ENCODE measurements at places on chromosomes 6 and 20.

DNA sequence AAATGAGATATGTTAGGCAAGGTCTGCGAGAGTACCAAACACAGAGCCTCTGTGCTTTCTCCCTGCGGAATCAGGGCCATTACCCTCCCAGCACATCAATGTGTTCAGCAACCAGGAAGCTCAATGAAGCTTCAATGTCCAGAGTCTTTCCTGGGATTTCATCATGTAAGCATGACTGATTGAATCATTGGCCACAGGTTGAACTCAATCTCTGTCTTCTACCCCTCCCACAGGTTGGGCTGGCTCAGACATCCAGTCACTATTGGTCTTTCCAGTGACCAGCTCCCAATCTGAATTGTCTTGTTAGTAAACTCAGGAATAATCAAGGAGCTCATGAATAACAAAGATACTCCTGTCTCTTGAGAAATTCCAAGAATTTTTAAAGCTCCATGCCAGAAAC lies 2.7 kb upstream of the DTD1 start:
- DNase-seq, result peak; percentile 59

GRCh38 chr20:44642203-44643153 lies 9.0 kb downstream of the ADA start:
- DNase-seq, result peak; percentile 96

GRCh38 chr6:46452312-46452917 lies 38.8 kb downstream of the RCAN2 start:
- DNase-seq, result peak; percentile 8

GRCh38 chr20:58998656-58999055 lies 8.4 kb downstream of the CTSZ start:
- no peak for DNase-seq

- DNase-seq, result no peak
These were observed 3.2 kb upstream of the ABT1 start for GRCh38 chr6:26593278-26594130.

GRCh38 chr6:130240232-130240631 lies 17.5 kb upstream of the SAMD3 start:
- peak; percentile 85 for DNase-seq

DNA sequence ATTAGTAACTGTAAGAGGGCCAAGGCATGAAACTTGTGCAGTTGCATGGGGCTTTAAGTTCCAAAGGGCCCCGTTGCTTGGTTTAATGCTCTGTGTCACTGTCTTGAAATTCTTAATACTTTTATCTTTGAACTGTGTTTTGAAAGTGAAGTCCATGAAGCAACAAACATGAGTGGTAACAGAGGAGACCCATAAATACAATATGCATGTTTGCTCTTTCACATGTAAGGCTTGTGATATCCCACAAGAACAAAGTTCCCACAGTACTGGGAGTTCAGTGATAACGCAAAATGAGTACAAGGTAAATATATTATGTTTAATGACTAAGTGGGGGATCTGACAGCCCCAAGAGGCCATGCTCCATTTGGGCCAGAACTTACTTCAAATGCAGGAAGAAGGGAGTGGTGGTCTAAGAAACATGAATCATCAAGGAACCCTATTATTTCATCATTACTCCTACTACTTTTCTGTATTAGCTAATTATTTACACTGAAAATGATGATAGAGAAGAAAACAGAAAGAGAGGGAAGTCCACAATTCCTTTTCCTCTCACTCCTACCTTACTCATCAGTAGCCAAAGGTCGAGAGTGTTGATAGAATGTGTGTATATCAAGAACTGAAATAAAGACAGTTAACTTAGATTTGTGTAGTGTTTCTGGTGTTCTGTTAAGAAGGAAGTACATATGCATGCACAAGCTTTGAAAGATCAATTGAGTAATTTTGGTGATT lies 157.3 kb downstream of the PHF3 start:
- DNase-seq, result no peak

GRCh38 chr6:94680669-94681212 lies 896.6 kb upstream of the MANEA start:
- no peak for DNase-seq

DNA sequence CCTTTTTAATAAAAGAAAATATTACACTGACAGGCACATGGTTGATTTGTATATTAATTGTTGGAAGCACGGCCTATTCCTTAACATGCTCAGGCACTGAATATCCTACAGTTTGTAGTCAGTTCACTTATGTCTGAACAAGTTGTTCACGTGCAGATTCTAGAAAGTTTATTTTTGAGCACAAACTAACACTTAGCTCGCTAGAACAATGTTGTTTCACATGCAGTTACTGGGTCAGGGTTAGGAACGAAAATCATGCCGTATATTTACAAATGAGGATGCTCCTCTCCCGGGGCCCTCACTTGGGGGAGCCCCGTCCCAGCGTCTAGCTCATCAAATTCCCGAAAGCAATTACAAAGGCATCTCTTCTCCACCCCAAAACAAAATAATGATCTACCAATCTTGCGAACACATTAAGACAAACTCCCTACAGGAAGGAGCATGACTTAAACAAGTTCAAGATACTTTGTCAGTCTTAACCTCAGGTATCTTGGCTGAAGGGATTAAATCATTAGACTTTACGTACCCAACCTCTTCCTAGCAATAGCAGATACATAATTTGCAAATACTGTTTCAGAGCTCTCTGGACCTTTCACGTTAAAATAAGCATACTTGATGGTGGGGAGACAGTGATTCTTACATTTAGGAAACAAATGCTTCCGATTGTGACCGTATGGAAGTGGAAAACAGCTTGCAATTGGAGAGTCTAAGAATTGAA lies 1.5 kb downstream of the MAP7 start:
- no peak for DNase-seq

DNA sequence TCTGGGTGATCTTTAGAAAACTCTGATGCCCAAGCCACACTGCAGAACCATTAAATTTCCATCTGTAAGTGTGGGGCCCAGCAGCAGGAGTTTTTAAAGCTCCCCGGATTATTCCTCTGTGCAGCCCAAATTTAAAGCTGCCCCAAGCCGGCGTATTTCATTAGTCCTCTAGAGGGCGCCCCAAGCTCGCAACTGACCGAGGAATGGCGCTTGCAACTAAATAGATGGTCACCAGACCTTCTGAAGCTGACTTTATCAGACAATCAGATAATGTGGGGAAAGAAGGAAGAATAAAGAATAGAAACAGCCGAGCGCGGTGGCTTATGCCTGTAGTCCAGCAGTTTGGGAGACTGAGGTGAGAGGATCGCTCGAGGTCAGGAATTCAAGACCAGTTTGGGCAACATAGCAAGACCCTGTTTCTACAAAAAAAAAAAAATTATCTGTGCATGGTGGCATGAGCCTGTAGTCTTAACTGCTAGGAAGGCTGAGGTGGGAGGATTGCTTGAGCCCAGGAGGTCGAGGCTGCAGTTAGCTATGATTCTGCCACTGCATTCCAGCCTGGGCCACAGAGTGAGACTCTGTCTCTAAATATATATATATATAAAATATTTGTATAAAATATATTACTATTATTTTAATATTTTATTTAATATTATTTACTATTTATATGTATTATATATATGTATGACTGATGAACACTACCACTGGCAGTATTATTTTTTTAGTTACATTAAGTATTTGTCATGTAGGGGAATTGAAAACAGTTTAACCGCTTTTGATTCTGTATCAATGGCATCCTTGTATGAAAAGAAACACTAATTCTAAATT lies 56.0 kb downstream of the OTOR start:
- DNase-seq, result peak; percentile 57

DNA sequence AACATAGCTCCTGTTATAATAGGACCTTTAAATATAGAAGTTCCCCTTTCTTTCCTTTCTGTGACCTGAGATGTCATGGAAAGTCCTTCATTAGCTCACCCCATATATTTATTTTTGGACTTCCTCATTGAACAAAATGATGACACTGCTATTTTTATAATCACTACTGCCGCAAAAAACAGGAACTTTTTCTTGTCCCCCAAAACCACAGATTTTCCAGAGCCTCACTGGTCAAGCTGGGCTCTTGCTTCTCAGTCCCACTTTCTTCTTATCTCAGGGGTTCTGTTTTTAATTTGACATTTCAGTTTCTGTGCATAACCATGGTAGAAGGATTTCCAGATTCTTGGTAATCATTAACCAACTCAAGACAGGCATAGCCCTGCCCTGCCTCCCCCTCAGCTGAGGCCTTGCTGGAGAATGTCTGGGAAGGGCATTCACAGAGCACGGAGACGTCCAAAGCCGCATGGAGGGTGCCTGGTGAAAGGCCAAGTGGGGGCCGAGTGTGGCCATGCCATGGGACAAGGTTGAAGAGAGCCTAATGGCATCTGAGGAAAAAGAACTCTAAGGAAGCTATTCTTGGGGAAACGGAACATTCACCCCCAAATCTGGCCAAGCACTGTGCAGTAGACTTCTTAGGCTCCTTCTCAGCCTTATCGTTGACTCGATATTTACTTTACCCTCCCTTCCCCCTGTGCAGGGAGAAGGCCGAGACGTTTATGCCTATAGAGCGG lies 73.7 kb downstream of the EDN1 start:
- DNase-seq, result no peak

- no peak for DNase-seq
These were observed 23.0 kb downstream of the PRR18 start for GRCh38 chr6:166285233-166285632.

GRCh38 chr20:18032977-18033892 lies 24.5 kb downstream of the OVOL2 start:
- DNase-seq, result peak; percentile 27

DNA sequence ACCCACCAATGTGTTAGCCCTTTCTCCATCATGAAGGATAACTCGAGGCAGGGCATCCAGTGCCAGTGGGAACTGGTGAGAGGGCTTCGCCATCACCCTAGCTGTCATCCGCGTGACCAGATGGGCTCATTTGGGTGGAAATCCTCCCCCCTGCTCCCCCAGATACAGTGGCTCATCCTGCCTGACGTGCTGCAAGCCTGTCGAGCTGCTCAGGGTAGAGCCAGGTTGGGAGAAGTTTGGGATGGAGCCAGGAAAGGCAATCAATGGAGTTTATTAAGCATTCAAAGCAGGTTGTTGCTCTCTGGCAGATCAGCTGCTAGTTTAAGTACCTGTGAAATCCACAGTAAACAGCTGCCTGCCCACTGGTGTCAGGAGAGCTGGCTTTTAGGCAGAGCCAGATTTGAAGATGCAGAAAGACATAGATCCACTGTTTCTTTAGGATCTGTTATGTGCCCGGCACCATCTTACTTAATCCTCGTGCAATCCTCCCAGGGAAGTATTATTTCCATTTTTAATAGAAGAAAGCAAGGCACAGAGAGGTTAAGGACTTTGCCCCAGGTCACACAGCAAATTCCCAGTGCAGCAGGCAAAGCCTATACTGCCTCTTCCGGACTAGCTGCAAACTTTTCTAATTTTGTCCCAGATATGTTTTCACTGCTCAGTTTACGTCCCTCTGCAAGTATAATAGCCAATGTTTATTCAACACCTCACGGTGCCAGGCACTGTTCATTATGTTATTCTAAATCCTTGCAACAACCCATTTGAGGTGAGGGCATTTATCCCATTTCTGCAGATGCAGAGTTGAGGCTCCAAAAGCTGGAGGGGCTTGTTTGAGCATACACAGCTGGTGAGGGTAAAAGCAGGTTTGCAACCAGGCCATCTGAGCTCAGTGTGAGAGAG lies 54.1 kb upstream of the KCNG1 start:
- DNase-seq, result no peak

DNA sequence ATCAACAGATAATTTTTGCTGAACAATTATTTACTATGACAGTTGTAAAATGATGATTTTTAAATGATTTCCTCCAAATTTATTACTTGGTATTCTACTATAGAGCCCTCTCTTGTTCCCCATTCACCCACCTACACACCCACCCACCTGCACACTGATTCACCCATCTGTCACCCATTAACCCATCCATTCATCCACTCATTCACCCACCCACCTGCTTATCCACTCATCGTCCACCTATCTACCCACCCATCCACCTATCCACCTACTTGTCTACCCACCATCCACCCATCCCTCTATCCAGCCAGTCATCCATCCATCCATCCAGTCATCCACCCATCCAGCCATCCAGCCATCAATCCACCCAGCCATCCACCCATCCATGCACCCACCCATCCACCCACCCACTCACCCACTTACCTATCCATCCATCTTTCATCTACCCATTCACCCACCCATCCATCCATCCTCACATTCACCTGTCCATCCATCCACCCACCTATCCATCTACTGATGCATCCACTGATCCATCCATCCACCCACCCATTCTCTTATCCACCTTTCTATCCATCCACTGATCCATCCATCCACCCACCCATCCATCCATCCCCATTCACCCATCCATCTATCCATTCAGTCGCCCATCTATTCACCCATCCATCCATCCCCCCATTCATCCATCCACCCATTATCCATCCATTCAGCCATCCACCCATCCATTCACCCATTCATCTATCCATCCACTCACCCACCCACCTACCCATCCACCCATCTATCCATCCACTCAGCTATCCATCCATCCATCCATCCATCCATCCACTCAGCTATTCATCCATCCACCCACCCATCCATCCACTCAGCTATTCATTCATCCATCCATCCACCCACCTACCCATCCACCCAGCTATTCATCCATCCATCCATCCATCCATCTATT lies 72.0 kb downstream of the SYNJ2 start:
- no peak for DNase-seq

DNA sequence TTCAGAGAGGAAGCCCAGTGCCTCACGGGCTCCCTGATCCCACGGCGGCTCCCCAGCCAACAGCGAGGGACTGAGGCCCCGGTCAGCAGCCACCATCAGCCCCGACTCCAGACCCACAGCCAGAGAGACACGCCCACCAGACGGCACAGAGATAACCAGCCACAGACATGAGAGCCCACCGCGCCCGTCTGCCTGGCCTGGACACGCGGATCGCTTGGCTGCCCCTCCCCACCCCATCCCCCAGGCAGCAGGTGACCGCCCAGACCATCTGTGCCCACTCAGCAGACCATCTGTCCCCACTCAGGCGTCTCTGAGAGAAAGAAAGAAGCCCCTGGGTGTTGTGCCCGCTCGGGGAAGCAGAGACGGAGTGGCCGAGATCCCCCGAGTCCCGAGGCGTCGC lies 55.5 kb upstream of the CHRNA4 start:
- no peak for DNase-seq

DNA sequence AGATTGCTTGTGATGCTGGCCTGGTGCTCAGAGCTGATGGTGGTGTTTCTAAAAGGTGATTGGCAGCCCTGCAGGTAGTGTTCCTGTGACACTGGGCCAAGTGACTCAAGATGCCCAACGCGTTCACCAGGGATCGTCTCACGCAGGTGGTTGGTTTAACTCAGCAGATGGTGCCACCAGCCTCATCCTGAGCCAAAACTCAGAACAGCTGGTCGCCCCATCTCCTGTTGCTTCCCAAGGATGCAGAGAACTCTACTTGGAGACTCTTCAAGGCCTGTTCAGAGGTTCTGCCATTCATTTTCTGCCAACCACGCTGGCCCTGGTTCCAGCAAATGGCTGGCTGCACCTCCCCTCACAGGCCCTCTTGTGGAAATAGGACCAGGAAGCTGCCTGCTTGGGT lies 394.4 kb downstream of the CDH26 start:
- no peak for DNase-seq

Data from M059J (cell line).